CD4-positive, alpha-beta T cell treated with Interleukin-17A for 1 hour (primary cell): ENCODE measurements at places on chromosomes 3 and 15.
A peak's percentile ranks its signal among the peaks of the same experiment; 100 is the strongest.

DNA sequence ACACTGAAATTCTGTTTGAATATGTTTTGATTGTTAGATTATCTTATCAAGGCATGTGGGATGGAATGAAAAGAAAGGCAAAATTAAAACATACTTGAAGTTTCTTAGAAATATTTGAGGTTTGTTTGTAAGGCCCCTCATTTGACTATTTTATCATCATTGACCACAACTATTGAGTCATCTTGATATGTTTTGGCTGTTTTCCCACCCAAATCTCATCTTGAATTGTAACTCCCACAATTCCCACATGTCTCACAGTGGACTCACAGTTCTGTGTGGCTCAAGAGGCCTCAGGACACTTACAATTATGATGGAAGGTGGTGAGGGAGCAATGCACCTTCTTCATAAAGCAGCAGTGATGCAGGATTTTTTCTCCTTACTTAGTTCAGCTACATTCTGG is 917.1 kb downstream of the PLOD2 start:
- DNase-seq, result no peak

DNA sequence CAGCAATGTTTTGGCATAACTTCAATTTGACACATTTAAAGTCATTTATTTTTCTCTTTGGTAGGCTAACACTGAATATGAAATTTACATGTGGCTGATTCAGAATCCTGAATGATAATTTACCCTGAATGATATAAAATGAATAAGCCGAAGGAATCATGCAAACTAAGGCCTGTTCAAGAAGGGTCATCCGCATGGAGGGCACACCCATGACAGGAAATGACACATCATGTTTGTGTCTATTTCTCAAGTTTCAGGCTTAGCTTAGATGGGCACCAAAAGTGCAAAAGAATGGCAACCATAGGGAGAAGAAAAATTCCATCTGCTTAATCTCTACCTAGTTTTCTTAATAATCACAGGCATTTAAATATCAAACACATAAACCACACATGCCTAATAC is 141.5 kb downstream of the DUT start:
- DNase-seq, result no peak

- no peak for DNase-seq
These were observed 90.6 kb upstream of the MYZAP start for GRCh38 chr15:57500979-57501576.

- no peak for DNase-seq
These were observed 60.5 kb upstream of the SEC22A start for GRCh38 chr3:123141276-123141675.

GRCh38 chr3:150074277-150074676 is 103.6 kb upstream of the PFN2 start:
- DNase-seq, result no peak

GRCh38 chr3:147422196-147422595 is 13.0 kb downstream of the ZIC1 start:
- no peak for DNase-seq

GRCh38 chr15:69606144-69606543 is 153.5 kb downstream of the RPLP1 start:
- DNase-seq, result no peak

DNA sequence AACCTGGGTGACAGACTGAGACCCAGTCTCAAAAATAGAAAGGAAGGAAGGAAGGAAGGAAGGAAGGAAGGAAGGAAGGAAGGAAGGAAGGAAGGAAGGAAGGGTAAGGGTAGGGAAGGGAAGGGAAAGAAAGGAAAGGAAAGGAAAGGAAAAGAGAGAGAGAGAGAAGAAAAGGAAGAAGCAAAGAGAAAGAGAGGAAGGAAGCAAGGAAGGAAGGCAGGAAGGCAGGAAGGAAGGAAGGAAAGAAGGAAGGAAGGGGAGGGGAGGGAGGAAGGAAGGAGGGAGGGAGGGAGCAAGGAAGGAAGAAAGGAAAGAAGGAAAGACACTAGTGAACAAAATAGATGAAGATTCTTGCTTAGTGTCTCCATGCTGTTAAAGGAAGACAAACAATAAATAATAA is 129.1 kb downstream of the SHQ1 start:
- no peak for DNase-seq

- DNase-seq, result no peak
These were observed 10.2 kb upstream of the C15orf61 start for GRCh38 chr15:67510597-67511190.

- no peak for DNase-seq
These were observed 126.3 kb upstream of the MEF2A start for GRCh38 chr15:99439524-99439835.

- DNase-seq, result no peak
These were observed 147.7 kb downstream of the SMAD6 start for GRCh38 chr15:66849746-66850077.

DNA sequence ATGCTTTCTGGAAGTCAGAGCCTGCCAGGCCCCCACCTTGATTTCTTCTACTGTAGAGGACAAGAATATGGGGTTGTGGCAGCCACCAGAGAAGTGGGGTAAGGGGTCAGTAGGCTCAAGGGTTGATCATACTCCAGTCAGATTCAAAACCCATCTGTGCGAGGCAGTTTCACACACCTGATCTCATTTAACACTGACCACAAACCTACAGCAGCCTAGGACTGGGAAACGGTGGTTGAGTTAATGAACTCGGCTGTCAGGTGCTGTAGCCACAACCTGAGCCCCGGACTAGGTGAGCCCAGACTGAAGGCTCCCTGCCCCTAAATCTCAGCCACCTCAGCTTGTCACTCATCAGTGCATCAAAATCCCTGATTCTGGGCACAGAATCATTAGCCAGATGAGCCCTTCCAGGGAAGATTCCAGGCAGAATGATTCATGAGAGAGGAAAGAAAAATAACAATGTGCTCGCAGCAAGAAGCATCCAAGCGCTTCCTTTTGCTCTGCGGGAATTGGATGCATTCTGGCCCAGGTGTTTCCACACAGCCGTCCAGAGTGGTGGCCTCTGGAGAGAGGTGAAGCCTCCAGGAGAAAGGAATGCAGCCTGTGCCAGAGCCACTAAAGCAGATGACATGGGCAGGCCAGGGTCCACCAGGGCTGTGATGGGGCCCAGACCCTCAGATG is 102.1 kb downstream of the SRGAP3 start:
- no peak for DNase-seq

GRCh38 chr3:42853056-42853455 is 22.6 kb downstream of the CYP8B1 start:
- no peak for DNase-seq

DNA sequence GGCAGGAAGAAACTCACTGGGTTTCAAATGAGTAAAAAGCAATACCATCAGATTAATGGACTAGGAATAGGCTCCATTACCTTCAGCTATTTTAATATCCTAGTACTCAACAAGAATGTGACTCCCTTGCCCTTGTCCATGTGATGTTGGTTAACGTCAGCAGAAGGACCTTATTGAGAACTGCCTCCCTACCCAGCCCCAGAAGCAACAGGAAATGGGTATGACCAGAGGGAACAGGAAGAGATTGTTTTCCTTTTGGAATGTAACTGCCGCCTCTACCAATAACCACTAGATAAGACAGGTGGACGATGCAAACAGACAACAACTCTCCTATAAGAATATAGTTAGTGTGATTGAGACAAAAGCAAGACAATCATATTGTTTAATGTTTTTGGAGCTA is 10.4 kb upstream of the MME start:
- no peak for DNase-seq

DNA sequence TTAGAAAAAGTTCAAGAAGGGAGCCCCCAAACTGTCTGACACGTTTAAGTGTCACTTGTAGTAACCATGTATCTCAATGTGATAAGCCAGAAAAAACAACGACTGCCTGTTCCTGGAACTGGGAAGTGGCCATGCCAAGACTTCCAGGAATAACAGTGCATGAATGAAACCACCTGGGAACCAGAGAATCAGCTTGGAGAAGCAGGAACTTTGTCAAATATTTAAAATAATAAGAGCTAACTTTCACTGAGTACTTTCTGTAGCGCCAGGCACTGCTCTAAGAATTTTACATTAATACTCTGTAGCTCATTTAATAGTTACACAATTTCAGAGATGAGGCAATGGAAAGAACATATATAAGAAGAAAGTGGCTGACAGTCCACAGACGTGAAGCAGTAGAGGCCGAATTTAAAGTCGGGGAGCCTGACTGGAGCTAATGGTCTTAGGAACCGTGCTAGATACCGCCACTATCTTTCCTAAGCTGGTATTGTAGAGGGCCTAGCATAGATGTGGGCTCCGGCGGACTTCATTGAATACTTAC is 876 bp downstream of the PLSCR1 start:
- no peak for DNase-seq

DNA sequence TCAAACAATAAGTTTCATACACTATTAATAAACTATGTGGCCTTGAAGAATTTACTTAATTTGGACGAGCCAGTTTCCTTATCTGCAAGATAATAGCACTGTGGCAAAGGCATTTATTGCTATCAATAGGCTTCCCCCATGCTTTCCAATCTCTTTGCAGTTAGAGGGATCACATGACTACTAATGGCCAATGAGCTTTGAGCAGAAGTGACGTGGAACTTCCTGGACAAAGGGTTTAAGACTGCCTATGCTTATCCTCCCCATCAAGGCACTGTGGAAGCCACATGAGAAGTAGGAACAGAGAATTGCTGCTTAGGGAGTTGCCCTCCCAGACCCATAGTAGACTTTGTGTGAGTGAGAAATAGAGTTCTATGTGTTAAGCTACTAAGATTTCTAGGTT is 16.7 kb upstream of the ZMAT3 start:
- no peak for DNase-seq

DNA sequence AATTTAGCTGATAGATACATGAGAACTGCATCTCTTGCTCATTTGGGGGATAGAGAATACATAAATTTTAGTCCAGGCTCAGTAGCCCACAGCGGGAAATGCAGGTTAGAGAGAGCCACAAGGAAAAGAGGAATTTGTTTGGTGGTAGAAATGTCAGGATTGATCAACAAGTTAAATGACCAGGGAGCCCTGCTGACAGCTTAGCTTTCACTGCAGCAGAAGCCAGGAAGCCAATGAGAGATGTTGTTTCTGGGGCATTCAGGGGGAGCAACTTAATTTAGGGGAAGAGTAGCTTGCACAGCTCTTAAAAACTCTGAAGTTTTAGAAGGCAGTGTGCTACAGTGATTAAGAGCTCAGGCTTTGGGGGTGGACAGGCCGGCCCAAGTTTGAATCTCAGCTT is 22.7 kb downstream of the ARHGEF26 start:
- DNase-seq, result no peak

- peak; percentile 25 for DNase-seq
These were observed 162.7 kb downstream of the STT3B start for GRCh38 chr3:31695280-31696008.

- peak; percentile 52 for DNase-seq
These were observed 26.3 kb downstream of the DPH6 start for GRCh38 chr15:35519541-35520149.

DNA sequence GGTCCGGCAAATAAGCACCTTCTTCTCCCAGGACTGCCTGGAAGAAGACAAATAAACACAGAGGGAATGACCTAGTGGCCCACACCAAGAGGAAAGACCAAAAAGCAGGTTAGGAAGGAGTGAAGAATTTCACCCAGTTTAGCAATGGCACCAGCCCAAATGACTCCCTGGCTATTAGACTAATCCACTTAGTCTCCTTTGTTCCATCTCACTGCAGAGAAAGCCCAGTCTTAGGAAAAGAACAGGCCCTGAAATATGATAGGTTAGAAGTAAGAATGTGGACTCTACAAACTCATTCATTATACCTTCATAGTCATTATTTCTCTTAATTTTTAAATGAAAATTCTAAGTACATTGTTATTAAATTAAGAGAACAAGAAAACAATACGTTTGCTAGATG is 23.2 kb downstream of the SERPINI2 start:
- DNase-seq, result no peak

- DNase-seq, result no peak
These were observed 270.3 kb upstream of the CFAP20DC start for GRCh38 chr3:59320080-59320479.

DNA sequence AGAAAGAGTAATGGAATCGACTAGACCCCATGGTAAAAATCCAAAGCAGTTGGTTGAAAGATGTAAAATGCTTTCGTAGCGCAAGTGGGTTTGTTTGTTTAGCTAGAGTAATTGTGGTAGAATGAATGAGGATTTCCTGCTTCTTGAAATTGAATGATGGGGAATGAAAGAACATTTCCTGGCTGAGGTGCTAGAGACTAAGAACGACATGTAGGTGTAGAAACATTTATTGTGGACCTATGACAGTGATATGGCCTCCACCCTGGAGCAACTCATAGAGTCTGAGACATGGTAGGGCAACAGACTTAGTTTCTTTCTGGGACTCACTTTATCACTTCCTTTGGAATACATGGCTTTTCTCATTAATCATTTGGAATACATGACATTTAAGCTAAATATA is 467.6 kb upstream of the CFAP20DC start:
- no peak for DNase-seq

DNA sequence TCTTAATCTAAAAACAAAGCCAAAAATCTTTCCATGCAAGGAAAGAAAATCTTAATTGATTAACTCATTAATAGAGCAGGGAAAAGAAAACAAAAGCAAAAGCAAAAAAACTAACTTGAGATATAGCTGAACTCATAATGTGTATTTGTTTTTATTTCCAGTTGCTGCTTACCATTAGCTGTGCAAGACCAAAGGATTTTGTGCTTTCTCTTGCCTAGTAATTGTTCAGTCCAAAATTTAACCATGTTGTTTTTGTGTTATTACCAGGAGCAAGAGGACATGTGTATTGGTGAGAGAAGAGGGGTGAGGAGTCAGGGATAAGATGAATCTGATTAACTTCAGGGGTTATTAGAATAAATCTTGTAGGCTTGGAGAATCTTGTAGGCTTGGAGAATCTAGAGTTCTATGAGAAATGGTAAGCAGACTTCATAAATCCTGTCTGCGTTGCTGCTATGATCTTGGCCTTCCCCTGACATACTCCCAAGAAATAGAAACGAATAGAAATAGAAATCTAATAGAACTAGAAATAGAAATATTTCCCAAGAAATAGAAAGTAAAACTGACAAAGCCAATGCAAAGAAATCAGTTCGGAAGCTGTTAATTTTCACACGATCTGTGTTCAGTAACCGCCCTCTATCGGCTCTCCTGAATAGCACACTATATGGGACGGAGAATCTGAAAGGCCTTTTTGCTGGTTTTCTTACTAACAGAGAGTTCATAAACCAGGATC is 72.6 kb upstream of the TNFSF10 start:
- DNase-seq, result peak; percentile 81

- no peak for DNase-seq
These were observed 13.2 kb downstream of the IQCB1 start for GRCh38 chr3:121821421-121822199.

GRCh38 chr15:87871258-87871681 is 385.3 kb downstream of the NTRK3 start:
- DNase-seq, result no peak

- no peak for DNase-seq
These were observed 25.1 kb upstream of the MTMR10 start for GRCh38 chr15:31016446-31016915.

DNA sequence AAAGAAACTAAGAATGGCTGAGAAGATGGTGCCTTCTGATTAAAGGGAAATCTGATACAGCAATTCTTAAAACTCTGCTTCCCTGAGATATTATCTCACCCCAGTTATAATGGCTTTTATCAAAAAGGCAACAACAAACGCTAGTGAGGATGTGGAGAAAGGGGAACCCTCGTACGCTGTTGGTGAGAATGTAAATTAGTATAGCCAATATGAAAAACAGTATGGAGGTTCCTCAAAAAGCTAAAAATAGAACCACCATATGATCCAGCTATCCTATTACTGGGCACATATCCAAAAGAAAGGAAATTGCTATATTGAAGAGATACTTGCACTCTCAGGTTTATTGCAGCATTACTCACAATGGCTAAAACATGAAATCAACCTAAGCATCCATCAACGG is 65.1 kb downstream of the GOLIM4 start:
- no peak for DNase-seq
